ENCODE measurements at places on chromosomes 12 and 14.

DNA sequence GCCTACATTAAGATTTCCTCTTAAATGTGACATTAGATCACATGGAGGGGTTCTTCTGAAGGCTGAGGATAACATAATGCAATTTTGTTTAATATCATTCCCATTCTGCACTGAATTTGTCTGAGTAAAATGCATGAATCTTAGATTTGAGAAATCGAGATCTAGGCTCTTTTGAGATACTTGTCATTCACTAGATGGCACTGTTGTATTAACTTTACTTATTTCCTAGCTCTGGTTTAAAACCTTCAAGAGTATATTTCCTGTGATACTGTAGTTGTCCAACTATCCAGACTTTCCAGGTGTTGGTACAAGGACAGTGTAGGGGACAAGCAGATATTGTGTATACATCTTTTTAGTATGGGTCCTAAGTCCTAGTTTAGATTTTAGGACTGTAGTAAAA, 91.7 kb upstream of the SEL1L start:
- DNase-seq: peak; percentile 1

DNA sequence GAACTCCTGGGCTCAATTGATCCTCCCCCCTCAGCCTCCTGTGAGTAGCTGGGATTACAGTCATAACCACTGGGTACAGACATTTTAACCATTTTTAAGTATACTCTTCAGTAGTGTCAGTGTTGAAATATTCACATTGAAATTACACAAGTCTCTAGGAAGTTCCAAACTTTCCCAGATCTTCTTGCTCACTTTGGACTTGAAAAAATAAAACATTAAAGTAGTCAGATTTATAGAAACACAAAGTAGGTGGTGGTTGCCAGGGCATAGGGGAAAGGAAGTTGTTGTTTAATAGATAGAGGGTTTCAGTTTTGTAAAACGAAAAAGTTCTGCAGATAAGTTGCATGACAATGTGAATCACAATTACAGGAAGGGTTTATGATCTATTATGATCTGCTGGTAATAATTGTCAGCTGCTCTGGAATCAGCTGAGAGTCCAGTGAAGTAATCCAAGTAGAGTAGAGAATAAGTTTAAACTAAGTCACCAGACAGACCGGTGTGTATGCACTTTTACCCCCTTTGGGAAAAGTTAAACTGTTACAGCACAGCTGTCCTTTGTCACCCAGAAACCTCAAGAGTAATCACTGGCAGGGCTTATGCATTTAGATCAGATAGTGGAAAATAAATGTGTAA, 27.4 kb downstream of the PCNX1 start:
- DNase-seq: peak; percentile 62

GRCh38 chr14:34629344-34629656, 648 bp downstream of the SNX6 start:
- no peak for DNase-seq

DNA sequence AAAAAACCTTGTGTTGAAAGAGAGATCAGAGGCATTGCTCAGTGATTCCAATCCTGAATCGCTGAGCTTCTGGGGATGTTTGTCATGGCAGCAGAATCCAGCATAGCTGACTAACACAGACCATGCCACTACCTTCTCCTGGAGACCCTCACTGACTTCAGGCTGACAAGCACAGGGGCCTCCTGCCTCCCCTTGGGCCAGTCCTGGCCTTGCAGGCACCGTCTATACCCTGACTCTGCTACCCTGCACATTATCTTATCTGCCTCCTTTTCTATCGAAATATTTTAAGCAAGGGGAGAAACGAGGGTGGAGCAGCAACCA, 139.8 kb downstream of the KIF26A start:
- no peak for DNase-seq

DNA sequence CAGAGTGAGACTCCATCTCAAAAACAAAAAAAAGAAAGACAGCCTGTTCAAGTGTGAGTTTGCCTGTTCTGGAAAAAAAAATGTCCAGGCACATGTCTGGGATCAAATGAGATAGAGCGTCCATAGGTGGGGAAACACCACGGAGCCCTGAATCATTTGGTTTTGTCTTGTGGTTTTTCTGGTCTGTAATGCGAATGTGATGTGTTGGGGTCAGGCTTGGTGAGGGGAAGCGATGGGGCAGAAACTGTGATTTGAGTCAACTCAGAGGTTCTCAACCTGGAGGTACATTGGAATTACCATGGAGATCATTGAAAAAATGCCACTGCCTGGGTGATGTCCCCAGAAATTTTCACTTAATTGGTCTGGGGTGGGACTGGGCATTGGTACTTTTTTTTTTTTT, 183.9 kb upstream of the PWP1 start:
- DNase-seq: no peak

- no peak for DNase-seq
Measured at GRCh38 chr12:46815809-46816208, 10.0 kb downstream of the SLC38A4 start.

- no peak for DNase-seq
Measured at GRCh38 chr12:3187846-3188770, 110.9 kb downstream of the TSPAN9 start.

DNA sequence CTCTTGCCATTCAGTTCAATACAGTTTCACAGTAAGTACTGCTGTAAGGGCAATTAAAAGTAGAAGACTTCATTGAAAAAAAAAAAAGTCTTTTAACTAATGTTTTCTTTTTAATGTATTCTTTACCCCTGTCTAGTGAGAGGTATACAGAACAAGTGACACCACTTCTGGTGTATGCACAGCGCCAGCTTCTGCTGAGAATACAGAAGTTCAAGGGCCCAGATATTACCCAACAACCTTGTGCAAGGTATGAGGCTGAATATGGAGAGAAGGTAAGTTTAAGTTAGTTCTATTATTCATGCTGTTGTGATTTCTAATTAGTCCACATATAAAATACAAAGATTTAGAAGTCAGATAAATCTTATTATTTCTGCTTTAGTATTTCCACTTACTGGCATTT, 168.7 kb downstream of the CFAP54 start:
- no peak for DNase-seq

DNA sequence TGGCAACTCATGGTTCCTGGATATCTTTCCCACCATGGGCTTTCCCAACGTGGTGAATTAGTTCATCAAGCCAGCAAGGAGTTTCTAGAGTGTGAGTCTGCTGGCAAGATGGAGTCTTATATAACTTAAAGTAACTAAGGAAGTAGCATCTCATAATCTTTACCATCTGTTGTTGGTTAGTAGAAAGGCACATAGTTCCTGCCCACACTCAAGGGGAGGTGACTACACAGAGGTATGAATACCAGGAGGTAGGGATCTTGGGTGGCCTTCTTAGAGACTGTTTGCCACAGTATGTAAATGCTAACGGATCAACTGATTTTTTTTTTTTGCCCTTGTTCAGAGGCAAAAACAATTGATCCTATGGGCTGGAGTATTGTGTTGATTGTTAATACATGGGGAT, 446.9 kb downstream of the ATP23 start:
- no peak for DNase-seq

DNA sequence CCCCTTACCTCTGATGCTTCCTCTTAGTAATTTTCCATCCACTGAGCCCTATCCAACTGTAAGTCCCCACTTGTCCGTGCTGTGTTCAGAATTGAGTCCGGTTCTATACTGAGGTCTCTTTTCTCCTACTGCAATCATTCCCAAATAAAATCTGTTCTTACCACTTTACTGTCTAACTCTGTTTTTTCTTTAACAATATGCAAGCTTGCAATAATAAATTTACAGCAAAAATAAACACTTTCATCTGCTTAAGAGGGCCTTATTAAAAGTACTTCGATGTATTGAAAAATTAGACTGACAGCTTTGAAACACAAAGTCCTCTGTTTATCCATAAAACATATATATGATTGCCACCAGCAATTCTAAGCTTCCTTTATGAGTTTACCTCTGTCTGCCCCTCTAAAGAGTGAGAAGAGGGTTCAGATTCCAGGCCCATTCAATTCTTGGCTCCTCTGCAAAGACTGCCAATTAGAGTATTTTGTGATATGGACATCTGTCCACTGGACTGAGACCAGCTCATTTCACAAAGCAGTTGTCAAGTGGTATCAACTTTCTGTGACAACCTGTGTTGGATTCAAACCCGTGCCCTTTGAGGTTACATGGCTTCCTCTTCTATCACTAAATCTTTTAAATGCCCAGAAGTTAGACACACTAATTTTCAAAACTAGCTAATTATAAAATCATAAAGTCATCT, 39.9 kb upstream of the G2E3 start:
- no peak for DNase-seq

- no peak for DNase-seq
Measured at GRCh38 chr14:68634874-68635595, 157.8 kb downstream of the ZFP36L1 start.

DNA sequence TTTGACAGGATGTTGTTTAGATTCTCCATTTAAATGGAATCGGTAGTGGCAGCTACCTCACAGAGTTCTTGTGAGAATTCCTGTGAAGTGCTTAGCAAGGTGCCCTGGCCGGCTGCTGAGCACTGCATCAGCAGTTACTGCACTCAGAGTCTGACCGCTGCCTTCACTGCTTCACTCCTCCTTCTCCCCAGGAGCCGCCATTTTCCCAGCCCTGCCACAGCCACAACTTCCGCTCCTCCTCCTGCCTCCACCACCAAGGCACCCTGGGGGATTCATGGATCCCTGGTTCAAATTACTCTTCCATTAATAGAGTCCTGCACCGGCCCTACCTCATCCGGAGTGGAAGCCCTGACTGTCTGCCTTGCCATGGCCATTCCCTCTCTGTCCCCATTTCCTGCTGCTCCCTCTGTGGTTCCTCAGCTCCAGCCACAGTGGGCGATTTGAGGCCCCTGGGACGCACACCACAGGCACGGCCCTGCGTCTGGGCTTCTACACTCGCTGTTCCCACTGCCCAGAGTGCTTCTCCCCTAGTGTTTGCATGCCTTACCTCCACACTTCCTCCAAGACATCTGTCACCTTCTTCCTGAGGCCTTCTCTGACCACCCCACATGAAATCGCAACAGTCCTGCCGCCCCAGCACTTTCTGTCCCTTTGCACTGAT, 210.3 kb downstream of the IPO8 start:
- no peak for DNase-seq

DNA sequence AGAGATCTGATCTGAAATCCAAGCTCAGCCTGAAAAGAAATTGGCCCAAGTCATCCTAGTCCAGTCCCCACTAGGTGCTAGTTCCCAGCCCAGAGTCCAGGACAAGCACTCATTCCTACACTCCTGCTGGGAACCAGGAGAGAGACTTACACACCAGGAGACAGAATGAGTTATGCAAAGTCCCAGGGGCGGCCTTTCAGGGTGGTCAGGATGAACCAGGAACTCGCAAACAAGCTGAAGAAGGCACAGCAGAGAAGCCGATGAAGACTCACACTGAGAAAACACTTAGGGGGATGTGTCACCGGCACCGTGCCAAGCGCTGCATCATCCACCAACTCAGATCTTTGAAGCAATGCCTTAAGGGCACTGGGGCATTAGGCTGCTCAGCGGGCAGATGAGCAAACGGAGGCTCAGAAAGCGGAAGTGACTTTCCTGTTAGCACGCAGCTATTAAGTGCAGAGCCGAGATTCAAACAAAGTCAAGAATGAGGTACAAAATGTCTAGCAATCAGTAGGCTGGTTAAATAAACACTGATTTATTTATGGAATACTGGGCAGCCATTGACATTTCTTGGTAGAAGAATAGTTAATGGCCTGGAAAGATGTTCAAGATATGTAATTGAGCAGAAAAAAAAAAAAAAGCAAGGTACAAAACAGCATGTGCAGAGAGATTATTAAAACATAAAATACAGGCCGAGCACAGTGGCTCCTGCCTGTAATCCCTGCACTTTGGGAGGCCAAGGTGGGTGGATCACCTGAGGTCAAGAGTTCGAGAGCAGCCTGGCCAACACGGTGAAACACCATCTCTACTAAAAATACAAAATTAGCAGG, 78.7 kb downstream of the LRRC74A start:
- DNase-seq: peak; percentile 93

- peak; percentile 42 for DNase-seq
Measured at GRCh38 chr12:2453076-2453760, 341.6 kb upstream of the FKBP4 start.

DNA sequence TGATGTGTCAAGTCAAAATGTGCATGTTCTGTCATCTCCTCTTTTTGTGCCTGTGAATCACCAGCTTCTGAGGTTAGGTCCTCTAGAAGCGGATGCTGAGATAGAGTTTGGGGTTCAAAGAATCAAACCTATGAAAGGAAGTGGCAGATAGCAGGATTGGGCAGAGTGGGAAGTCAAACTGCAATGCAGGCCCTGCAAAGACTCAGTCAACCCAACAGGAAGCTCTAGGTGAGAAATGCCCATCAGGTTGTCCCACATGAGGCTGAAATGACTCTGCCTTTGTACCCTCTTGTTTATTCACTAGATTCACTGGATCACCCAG, 4.5 kb upstream of the MIA2 start:
- DNase-seq: no peak

GRCh38 chr14:25904446-25904845, 693.4 kb downstream of the NOVA1 start:
- DNase-seq: no peak

DNA sequence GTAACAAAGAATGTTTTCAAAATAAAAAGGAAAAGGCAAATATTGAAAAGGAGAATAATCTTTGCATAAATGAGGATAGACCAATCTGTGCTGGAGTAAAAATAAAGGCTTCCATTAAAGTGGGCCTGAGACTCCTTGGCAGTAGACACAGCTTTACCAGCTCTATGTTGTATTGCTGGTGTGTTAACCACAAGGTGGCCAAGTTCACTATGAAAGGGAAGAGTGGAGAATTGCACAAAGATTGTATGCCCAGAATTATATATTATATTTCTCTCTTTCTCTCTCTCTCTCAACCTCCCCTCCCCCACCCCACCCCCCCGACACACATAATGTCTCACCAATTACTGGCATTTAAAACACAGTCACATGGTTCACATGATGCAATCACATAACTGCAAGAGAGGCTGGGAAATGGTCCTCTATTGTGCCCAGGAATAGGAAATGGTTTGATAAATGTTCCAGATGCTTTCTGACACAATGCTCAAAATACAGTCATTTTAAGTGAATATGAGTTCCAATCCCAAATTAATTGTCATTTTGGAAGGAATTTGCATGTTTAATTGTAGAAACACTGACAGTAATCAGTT, 222.6 kb upstream of the SYT1 start:
- no peak for DNase-seq

DNA sequence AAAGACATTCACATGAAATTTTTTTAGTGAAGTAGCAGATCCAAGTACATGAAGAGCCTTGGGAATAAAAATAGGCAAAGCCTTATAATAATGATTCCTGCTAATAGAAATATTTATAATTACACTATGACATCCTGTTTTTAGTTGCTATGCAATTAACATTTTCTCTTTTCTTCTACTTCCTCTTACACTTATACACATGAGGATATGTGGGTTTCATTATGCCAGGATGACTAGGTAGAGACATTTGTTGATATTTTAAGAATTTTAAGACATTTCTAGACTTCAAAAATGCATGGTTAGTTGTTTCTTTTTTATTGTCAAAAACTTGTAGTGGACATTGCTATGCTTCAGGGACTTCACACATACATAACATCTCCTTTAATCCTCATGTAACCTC, 326.8 kb downstream of the SYT1 start:
- DNase-seq: no peak
